WTC11 (cell line): ENCODE measurements at places on chromosomes 7 and 10. TPM values are rescaled to one million over a fixed set of nuclear protein-coding genes. Genes with fewer than 3 reads are reported as not detected.

Gene UCMA
- 1.0 to 1.9 TPM (median 1.5 TPM) in 3 replicates for total RNA-seq

GRCh38 chr10:23512355-23513058 is 73.6 kb downstream of the OTUD1 start:
- H3K27me3 ChIP-seq: no peaks in the 10 kb centered on the region; the same call in 1 of the 2 replicates
- peaks cover 30% of the 10 kb centered on the region for H3K36me3 ChIP-seq
- H3K4me3 ChIP-seq: no peak overlapping the region
- no peaks in the 10 kb centered on the region for H3K4me1 ChIP-seq
- H3K27ac ChIP-seq: no peak overlapping the region

GRCh38 chr10:52818019-52818418 is 45.4 kb upstream of the MBL2 start:
- peaks cover 48% of the 10 kb centered on the region for H3K4me1 ChIP-seq
- peak overlapping the region; percentile 70 for H3K27ac ChIP-seq
- no peak for DNase-seq
- no peaks in the 10 kb centered on the region for H3K36me3 ChIP-seq

DNA sequence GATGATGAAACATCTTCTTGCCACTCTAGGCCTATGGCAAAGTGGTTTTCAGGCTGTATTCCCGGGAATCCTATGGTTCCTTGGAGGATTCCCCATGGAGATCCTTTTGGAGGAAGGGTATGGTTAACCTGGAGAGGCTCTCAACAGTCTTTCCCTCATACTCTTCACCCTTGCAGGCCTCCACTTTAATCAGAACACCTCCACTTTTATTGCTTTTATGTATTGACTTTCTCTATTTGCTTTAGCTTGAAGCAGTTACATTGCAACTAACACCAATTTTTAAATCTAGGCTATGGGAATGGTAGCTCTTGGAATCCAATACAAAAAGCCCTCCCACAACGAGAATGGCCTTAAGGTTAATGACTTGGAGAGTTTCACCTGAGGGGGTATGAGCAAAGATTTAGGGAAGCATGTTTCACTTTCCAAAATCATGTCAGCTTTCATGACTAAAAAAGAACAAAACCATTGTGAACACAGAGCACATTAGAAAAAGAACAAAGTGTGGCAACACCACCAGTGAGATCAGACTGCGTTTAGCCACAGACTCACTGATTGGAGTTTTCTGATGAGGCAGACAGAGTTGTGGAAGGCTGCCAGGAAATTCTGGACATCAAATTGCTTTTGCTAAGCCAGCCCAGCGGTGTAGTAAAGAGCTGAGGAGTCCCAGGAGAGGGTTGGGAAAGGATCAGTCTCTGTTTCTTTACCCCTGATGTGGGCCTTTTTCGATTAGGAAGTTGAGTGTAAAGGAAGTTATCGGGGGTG is 130.4 kb upstream of the BMPER start:
- no peak overlapping the region for H3K27ac ChIP-seq
- H3K27me3 ChIP-seq: no peaks in the 10 kb centered on the region
- H3K4me1 ChIP-seq: peaks cover 10% of the 10 kb centered on the region
- no peak overlapping the region for H3K4me3 ChIP-seq
- H3K36me3 ChIP-seq: peaks cover 6% of the 10 kb centered on the region; the same call in 1 of the 2 replicates

GRCh38 chr10:116771101-116771958 is 29.0 kb upstream of the HSPA12A start:
- peaks cover 2% of the 10 kb centered on the region; the same call in 1 of the 2 replicates for H3K4me1 ChIP-seq
- H3K27me3 ChIP-seq: no peaks in the 10 kb centered on the region
- DNase-seq: no peak
- H3K27ac ChIP-seq: no peak overlapping the region

Gene RAPGEF5
- total RNA-seq: 9.9 to 12.3 TPM (median 10.3 TPM) in 3 replicates

DNA sequence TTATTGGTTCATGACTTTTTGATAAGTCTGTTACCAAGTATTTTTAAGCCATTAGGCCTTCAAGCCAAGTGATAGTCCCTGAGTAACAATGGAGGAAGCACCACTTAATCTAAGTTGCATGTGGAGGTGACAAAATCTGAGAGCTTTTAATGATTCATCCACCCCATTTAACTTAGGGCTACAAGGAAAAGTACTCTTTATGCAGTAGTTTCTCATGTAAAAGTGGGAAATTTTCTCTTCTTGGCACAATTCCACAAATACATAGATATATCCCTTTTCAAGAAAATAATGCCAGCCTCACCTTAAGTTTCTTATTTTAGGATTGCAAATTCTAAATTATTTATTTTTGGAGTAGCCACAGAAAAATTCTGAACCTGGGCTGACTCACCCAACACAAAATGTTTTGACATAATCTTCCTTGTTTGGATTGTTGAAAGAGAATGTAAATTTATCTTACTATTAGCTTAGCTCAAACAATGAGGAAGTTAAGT is 85.7 kb downstream of the SUGCT start:
- H3K36me3 ChIP-seq: peaks cover 22% of the 10 kb centered on the region
- H3K4me1 ChIP-seq: no peaks in the 10 kb centered on the region
- no peak overlapping the region for H3K27ac ChIP-seq
- no peaks in the 10 kb centered on the region for H3K27me3 ChIP-seq

DNA sequence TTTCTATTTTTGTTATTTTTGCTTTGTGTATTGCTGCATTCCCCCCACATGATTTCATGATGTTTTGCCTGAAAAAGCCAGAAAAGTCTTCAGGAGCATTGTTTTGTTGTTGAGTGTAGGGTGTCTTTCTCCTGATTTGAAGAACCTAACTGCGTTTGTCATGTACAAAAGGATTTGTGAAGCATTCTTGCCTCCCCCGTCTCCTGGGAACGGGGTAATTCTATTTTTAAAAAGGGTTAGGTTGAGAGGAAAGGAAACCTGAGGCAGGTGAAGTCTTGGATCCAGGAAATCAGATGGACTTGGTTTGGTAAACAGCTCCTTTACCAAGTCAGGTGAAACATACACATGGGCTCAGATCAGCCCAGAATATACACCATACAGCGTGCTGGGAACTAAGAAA is 26.0 kb upstream of the BTBD16 start:
- H3K36me3 ChIP-seq: peaks cover 36% of the 10 kb centered on the region
- H3K4me1 ChIP-seq: peaks cover 2% of the 10 kb centered on the region; the same call in 1 of the 2 replicates
- H3K27ac ChIP-seq: peak overlapping the region; percentile 43
- no peaks in the 10 kb centered on the region for H3K27me3 ChIP-seq

- H3K27ac ChIP-seq: no peak overlapping the region
- H3K4me1 ChIP-seq: peaks cover 19% of the 10 kb centered on the region
- H3K4me3 ChIP-seq: no peak overlapping the region
Observed at GRCh38 chr10:3400348-3400747, 227.8 kb upstream of the PITRM1 start.

- no peak for DNase-seq
- H3K4me3 ChIP-seq: no peak overlapping the region
- H3K27ac ChIP-seq: no peak overlapping the region
- peaks cover 7% of the 10 kb centered on the region for H3K4me1 ChIP-seq
Observed at GRCh38 chr10:120415709-120416330, 41.2 kb upstream of the PLPP4 start.

DNA sequence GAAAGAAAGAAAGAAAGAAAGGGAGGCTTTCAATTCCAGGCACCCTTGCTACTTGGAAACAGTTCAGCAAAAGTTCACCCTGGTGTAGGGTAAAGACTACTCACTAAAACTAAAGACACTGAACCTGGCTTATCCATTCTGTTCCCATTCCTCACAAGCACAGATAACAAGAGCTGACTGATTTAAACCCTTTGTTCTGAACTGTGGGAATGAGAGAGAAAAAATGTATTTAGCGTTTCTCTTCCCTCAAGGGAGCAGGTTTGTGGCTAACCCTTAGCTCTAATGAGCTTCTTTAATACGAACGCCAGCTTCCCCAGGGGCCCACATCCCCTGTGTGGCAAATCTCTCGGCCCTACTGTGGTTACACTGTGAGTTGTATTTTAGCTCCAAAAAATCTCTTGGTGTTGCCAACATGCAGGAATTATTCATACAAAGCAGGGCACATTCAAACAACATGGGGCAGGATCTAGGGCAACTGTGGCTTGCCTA is 23.3 kb downstream of the PRTFDC1 start:
- no peaks in the 10 kb centered on the region for H3K4me1 ChIP-seq
- no peak overlapping the region for H3K4me3 ChIP-seq
- peaks cover 13% of the 10 kb centered on the region for H3K36me3 ChIP-seq
- H3K27ac ChIP-seq: no peak overlapping the region
- no peaks in the 10 kb centered on the region for H3K27me3 ChIP-seq
- no peak for DNase-seq

GRCh38 chr7:98872328-98872924 is 2.6 kb upstream of the TMEM130 start:
- peaks cover 52% of the 10 kb centered on the region for H3K27me3 ChIP-seq
- H3K4me1 ChIP-seq: peaks cover 3% of the 10 kb centered on the region; the same call in 1 of the 2 replicates
- no peaks in the 10 kb centered on the region for H3K36me3 ChIP-seq
- no peak for DNase-seq
- H3K27ac ChIP-seq: no peak overlapping the region

DNA sequence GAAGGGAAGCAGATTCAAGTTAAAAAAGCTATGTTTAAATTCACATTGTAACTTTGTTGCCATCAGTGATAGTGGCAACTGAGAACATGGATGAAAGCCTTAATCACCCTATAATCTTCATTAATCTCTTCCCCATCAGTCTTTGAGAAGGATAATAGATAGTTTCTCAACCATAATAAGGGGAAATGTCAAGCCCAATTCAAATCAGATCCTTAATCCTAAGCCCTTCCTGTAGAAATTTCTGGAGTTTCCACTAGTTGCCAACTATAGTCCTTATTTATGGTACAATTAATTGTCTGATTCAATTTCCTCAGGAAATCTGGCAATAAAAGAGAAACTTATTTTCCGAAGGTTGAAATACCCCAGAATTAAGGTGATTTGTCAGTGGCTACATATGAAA is 431.8 kb downstream of the ZWINT start:
- no peaks in the 10 kb centered on the region for H3K27me3 ChIP-seq
- H3K36me3 ChIP-seq: no peaks in the 10 kb centered on the region
- H3K4me3 ChIP-seq: no peak overlapping the region
- H3K27ac ChIP-seq: no peak overlapping the region
- H3K4me1 ChIP-seq: no peaks in the 10 kb centered on the region

GRCh38 chr10:79127151-79127961 is 58.6 kb downstream of the ZMIZ1 start:
- peaks cover 65% of the 10 kb centered on the region for H3K4me1 ChIP-seq
- H3K36me3 ChIP-seq: no peaks in the 10 kb centered on the region
- H3K27me3 ChIP-seq: no peaks in the 10 kb centered on the region
- DNase-seq: no peak
- H3K4me3 ChIP-seq: no peak overlapping the region
- H3K27ac ChIP-seq: peak overlapping the region; percentile 93

- no peaks in the 10 kb centered on the region; the same call in 1 of the 2 replicates for H3K27me3 ChIP-seq
- no peaks in the 10 kb centered on the region for H3K4me1 ChIP-seq
- H3K4me3 ChIP-seq: no peak overlapping the region
Observed at GRCh38 chr10:19014498-19014897, 34.1 kb upstream of the MALRD1 start.

DNA sequence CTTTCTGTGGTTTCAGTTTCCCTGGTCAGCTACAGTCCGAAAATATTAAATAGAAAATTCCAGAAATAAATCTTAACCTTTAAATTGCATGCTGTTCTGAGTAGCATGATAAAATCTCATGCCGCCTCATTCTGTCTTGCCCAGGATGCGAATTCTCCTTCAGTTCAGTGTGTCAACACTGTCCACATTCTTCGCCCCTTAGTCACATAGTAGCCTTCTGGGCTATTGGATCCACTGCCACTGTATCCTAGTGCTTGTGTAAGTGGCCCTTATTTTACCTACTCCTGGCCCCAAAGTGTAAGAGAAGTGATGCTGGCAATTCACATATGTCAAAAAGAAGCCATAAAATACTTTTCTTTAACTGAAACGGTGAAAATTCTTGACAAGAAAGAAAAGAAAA is 129.6 kb downstream of the ZWINT start:
- DNase-seq: no peak
- H3K4me1 ChIP-seq: no peaks in the 10 kb centered on the region
- H3K4me3 ChIP-seq: no peak overlapping the region
- no peak overlapping the region for H3K27ac ChIP-seq

- H3K36me3 ChIP-seq: peaks cover 22% of the 10 kb centered on the region
- no peak overlapping the region; the same call in 1 of the 2 replicates for H3K27ac ChIP-seq
- no peak for DNase-seq
- H3K27me3 ChIP-seq: no peaks in the 10 kb centered on the region
- H3K4me3 ChIP-seq: peak overlapping the region; percentile 90
Observed at GRCh38 chr7:88217675-88218428, 2.0 kb downstream of the SRI start.

DNA sequence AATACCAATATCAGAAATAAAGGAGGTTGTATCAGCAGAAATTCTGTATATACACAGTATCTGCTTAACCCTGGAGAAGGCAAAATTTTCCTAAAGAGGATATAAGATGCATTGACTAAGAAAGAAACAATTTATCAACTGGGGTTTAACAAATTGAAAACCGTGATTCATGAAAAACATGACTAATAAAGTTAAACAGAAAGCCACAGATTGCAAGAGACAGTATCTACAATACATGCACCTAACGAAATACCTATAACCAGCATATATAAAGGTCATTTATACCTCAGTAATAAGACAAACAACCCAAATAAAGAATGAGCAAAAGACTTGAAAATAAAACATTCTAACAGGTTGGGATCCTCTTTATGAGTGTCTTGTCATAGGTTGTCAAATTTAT is 101.8 kb downstream of the IQUB start:
- DNase-seq: no peak
- no peak overlapping the region; the same call in 1 of the 2 replicates for H3K27ac ChIP-seq
- H3K27me3 ChIP-seq: no peaks in the 10 kb centered on the region
- H3K4me3 ChIP-seq: no peak overlapping the region
- no peaks in the 10 kb centered on the region for H3K36me3 ChIP-seq

- peaks cover 10% of the 10 kb centered on the region; the same call in 1 of the 2 replicates for H3K36me3 ChIP-seq
- DNase-seq: no peak
- H3K27me3 ChIP-seq: no peaks in the 10 kb centered on the region
- 0 out of 2 replicates have a peak overlapping the region, but pooled peaks have one; percentile 25 for H3K27ac ChIP-seq
- H3K4me3 ChIP-seq: no peak overlapping the region
Observed at GRCh38 chr7:79615466-79615865, 162.0 kb upstream of the MAGI2 start.

DNA sequence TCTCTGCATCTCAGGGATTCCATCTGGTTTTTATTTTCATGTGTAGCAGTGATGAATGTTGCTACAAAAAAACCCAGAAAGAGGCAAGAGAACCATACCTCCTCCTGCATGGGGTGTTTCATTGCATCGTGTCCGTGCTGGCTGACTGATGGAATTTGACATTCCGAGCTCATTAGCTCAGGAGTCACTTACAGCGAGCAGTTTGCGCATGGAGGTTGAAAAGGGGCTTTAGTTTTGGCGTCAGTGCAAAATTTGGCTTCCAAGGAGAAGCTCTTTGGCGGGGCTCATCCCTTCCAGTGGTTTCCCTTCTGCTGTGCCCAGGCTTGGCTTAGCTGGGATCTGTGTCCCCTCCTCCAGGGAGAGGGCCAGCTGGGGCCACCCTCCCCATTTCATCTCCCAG is 25.8 kb downstream of the EMX2 start:
- no peak for DNase-seq
- H3K4me1 ChIP-seq: peaks cover 15% of the 10 kb centered on the region
- no peaks in the 10 kb centered on the region; the same call in none of the 2 replicates for H3K27me3 ChIP-seq

GRCh38 chr7:101245147-101245668 is 327 bp upstream of the FIS1 start:
- peak overlapping the region; percentile 96 for H3K27ac ChIP-seq
- peaks cover 19% of the 10 kb centered on the region for H3K36me3 ChIP-seq
- peaks cover 20% of the 10 kb centered on the region for H3K4me1 ChIP-seq
- no peaks in the 10 kb centered on the region for H3K27me3 ChIP-seq
- DNase-seq: no peak
- peak overlapping the region; percentile 96 for H3K4me3 ChIP-seq

Gene HMX2
- total RNA-seq: 0.59 to 1.7 TPM (median 1.4 TPM) in 3 replicates
